Occipital lobe (tissue), 3 donors: ENCODE measurements at places on chromosomes 5 and 9. TPM values are rescaled to one million over a fixed set of nuclear protein-coding genes. Genes with fewer than 3 reads are reported as not detected.
A peak's percentile ranks its signal among the peaks of the same experiment; 100 is the strongest.

Gene ESM1
- total RNA-seq = 0.47 TPM

Gene FOXD4L5
- 0.47 TPM for total RNA-seq

Gene RANBP6
- 69.4 TPM for total RNA-seq

Gene CDH18
- total RNA-seq = 10.0 TPM

Gene ACTBL2
- not detected for total RNA-seq

Gene LCP2
- total RNA-seq = 1.4 TPM

Gene ZNF474
- 1.2 TPM for total RNA-seq

Gene GDA
- total RNA-seq = 32.8 TPM

Gene CTSV
- 0.94 TPM for total RNA-seq

Gene INSYN2B
- total RNA-seq = 1.4 TPM

DNA sequence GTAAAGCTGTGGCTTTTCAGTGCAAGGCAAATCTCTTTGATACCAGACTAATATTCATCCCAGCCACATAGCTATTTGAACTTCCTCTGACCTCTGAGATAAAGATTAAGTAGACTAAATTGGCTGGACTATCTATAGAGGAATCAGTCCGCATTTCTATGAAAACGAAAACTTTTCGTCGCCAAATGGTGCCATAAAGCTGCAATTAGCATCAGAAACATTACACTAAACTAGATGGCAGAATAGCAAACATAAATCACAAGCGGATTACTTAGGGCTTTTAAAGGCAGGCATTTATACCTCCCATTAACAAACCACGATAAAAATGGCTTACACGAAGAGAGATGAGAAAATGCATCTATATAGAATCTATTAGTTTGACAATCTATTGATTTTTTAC lies 1009.7 kb upstream of the CDH6 start:
- no peak for DNase-seq

DNA sequence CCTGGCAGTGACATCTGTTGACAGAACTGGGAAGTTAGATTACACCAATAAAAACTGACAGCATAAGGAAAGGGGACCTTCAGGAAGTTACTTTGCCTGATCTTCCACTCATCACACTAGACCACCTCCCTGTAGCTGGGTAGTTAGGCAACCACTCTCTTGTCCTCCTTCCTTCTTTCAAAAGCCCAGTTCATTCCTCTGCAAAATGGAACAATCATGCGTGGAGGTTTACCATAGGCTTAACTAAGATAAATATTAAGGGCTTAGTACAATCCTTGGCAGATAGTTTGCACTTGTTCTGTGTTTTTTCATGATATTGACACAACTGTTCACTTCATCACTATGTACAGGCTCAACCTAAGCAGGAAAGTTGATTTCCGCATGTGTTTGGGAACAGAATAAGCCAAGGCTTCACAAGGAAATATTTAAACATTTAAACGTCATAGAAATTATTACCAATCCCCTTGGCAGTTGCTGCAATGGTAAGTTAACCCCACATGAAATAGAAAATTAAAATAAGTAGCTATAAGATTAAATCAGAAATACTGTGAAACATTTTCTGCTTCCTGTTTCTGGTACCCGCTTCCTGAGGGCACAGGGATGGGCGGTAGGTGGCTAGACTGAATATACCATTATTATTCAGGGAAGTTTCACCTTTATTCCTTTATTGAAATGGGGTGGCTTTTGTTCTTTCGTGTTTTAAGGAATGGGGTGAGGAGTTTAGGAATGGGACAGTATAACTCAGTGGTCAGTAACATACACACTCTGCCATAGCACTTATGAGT lies 9.9 kb upstream of the PTGER4 start:
- no peak for DNase-seq

GRCh38 chr5:141121985-141122384 lies 367 bp downstream of the PCDHB4 start:
- no peak for DNase-seq

GRCh38 chr5:17132444-17133083 lies 84.9 kb upstream of the BASP1 start:
- no peak for DNase-seq

DNA sequence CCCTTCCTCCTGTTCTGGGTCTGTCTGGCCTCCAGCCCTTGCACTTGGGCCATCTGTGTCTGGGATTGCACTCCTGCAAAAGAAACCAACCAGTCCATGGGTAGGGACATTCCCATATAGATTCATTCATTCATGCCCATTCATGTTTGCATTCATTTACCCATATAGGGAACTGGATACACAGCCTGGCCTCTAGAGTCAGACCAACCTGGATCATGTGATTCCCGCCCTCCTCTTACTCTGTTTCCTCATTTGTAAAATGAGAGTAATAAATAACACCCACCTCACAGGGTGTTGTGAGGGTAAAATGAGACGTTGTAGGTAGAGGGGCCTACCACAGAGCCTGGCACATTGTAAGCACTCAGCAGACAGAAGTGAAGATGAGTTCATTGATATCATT lies 8.5 kb downstream of the PCDH12 start:
- DNase-seq = no peak

DNA sequence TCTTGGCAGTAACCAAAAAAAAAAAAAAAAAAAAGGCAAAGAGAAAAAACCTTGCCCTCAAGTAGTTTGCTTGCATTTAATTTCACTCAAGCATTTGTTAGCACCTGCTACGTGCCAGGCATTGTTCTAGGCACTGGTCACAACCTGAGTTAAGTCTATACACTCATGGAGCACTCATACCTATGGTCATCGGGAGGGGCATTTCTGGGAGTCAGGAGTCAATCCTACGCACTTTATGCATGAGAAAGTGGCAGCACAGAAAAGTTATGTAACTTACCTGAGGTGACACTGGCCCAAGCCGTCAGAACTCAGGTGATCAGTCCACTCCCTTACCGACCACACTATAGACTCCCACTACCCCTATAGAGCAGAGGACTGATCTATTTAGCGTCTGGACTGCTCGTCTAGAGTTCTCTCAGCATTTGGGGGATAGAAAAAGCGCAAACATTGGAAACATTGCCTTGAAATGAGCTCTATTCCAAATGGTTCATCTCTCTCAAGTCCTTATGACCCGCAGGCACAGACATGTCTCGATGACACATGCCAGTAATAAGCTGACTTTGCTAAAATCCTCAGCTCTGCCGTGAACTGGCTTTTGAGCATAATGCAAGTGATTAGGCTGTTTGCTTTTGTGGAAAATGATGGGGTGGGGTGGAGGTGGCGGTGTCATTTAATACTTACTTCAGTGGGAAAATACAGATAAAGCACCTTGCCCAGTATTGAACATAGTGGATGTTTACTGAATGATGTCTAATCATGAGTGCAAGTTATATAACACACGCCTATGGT lies 160.2 kb downstream of the ARHGEF28 start:
- DNase-seq = no peak

GRCh38 chr9:113564498-113565237 lies 101.1 kb downstream of the RGS3 start:
- peak; percentile 46 for DNase-seq

GRCh38 chr9:38687992-38688391 lies 31.9 kb downstream of the FAM240B start:
- no peak for DNase-seq

- no peak for DNase-seq
These were observed 1581.0 kb downstream of the MAT2B start for GRCh38 chr5:165086465-165086864.

DNA sequence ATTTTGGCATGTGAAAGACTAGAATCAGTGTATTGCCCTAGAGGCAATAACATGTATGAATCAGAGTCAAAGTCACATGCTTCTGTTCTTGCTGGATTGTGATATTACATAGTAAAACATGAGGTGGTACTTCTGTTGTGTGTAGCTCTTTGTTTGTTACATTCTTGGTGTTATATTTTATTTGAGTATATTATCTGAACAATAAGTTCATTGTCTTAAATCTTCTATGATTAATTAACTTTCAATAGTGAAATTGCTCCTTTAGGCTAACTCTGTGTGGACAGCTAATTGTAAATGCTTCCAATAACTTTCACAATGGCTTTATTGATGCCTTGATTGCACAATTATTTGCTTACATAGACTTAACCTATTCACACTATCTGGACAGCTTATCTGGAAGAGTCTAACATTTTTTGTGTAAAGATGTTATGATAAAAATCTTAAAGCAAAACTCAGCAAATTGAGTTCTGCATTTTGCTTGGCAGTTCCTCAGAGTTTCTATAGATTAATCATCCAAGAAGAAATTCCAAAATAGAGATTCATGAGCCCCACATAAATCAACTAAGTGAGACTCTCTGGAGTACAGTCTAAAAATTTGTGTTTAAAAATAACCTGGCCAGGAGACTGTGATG lies 239.6 kb upstream of the TUSC1 start:
- no peak for DNase-seq

- peak; percentile 70 for DNase-seq
These were observed 30.9 kb downstream of the GRAMD2B start for GRCh38 chr5:126454081-126454480.

- no peak for DNase-seq
These were observed 226.3 kb downstream of the DMRT2 start for GRCh38 chr9:1276474-1276873.

GRCh38 chr9:19231126-19231903 lies 822 bp downstream of the DENND4C start:
- no peak for DNase-seq

DNA sequence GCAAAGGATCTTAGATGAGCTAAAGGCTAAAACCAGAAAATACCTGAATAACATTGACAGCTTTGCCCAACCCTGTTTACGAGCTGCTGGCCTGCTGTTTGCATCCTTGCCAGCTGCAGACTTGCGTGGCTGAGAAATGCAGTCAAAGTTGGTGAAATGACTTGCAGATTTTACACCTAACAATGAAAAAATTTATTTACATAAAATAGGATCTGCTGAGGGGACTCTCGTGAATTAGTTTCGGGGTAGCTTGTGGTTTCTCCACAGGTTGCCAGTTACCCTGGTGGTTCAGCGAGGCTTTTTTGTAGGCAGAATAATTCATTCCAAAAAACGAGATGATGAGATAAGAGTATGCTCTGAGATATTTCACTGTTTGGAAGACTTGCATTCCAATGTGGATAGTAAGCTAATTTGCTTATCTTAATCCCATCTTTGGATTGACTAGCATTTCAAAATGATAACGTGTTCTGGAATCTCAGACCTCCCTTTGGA lies 65.7 kb upstream of the FANCC start:
- DNase-seq = no peak

DNA sequence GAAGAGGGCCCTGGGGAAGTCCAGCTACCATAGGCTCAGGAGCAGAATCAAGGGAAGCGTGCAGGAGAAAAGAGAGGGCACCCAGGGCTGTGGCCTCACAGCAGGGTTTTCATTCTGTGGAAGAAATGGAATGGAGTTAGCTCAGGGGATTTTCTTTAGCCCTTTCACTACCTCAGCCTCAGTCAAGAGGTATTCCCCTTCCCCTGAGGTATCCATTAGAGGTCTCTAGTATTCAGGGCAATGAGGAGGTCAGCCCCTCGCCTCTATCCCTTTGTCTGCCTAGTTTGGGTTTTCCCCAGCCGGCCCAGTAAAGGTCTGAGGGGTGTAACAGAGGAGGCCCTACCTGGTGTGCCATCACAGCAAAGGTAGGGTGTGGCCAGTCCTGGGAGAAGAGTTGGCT lies 21.5 kb downstream of the GFRA3 start:
- DNase-seq = no peak

- DNase-seq = peak; percentile 72
These were observed at the start of gene ST8SIA4 for GRCh38 chr5:100903039-100903887. TSS of gene ST8SIA4 (minus strand) at chr5:100903282. CDS start at chr5:100902955, 327 bp downstream.

GRCh38 chr9:77507212-77507961 lies 140.7 kb downstream of the GNA14 start:
- DNase-seq = no peak

DNA sequence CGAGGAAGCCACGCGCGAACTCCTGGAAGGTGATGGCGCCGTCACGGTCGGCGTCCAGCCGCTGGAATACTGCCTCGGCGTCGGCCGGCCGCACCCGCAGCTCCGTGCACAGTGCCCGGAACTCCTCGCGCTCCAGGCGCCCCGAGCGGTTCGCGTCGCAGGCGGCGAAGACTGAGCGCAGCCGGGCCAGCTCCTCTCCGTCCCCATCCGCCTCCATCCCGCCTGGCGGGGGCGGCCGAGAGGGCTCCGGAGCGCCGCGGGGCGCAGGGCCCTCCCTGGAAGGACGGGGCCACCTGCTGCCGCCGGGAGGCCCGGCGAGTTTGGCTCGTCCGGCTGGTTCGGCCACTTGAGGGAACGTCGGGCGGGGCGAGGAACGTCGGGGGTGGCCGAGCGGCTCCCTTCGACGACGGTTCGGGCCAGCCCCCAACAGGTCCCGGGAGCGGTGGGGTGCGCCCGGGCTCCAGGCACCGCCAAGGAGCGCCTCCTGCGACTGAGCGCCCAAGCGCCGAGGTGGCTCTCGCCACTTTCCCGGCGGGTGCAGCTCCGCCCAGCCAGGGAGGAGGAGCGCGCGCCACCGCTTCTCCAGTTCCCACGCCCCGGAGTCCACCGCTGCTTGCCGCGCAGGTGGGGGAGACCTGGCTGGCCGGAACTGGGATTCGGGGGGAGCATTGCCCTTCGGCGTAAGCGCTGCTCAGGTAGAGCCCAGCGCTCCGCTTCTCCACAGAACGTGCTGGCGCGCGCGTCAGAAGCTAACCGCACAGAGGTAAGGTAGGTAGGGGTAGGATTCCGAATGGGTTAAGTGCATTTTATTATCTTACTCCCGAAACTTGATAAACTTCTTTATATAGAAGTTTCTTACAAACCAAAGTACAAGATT lies at the start of gene RASEF:
TSS of gene RASEF (minus strand) at position 492 of the 877 bp plus-strand sequence. CDS start at position 217, 275 bp downstream.
- no peak for DNase-seq

GRCh38 chr9:2489838-2490314 lies 131.7 kb upstream of the VLDLR start:
- no peak for DNase-seq

- DNase-seq = no peak
These were observed 66.6 kb downstream of the RALGPS1 start for GRCh38 chr9:126981218-126981617.
